ENCODE measurements at places on chromosomes 7 and 10.
A peak's percentile ranks its signal among the peaks of the same experiment; 100 is the strongest.

DNA sequence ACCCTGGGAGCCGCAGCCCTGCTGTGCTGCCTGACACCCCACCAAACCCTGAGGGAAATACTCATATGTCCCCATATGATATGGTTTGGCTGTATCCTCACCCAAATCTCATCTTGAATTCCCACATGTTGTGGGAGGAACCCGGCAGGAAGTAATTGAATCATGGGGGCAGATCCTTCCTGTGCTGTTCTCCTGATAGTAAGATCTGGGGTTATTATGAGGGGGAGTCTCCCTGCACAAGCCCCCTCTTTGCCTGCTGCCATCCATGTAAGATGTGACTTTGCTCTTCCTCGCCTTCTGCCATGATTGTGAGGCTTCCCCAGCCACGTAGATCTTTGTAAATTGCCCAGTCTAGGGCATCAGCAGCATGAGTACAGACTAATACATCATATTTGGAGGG is 68.7 kb downstream of the RGS10 start:
- no peak for DNase-seq

DNA sequence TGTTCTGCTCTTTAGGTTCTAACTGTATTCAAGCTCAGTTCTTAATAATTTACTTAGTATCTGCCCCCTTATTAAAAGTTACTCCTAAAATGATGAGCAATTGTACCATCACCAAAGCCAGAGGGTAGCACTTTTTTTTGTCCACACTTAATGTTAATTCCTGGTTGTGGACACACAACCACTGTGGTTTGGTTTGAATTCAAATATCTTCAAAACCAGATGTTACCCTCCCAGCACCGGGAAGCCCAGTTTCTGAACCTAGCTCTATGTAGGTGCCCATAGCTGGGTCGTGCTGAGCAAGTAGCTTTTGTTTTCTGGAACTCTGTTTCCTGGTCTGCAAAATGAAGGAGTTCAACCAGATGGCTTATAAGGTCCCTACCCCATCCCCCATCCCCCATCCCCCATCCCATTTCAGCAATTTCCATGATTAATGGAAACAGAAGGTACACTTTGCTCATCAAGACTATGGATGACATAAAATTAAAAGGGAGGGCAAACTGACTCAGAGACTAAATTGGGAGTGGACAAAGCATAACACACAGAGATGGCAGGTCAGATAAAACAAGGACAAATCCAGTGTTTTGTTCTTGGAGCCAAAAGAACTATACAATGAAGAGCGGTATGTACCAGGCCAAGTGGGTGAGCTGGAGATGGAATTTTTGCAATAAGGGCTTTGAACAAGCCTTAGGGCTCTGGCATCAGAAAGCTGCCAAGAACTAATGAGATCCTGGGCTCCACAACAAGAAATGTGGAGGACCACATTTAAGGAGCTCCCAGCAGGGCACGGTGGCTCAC is 56.7 kb downstream of the DLG5 start:
- DNase-seq: no peak

- DNase-seq: no peak
Measured at GRCh38 chr7:46281071-46281470, 360.0 kb upstream of the IGFBP3 start.

- no peak for DNase-seq
Measured at GRCh38 chr7:130926001-130926691, 192.1 kb upstream of the KLF14 start.

GRCh38 chr10:101224910-101225823 is 4.1 kb downstream of the LBX1 start:
- DNase-seq: no peak

- DNase-seq: no peak
Measured at GRCh38 chr7:85498031-85498430, 311.2 kb upstream of the SEMA3D start.

DNA sequence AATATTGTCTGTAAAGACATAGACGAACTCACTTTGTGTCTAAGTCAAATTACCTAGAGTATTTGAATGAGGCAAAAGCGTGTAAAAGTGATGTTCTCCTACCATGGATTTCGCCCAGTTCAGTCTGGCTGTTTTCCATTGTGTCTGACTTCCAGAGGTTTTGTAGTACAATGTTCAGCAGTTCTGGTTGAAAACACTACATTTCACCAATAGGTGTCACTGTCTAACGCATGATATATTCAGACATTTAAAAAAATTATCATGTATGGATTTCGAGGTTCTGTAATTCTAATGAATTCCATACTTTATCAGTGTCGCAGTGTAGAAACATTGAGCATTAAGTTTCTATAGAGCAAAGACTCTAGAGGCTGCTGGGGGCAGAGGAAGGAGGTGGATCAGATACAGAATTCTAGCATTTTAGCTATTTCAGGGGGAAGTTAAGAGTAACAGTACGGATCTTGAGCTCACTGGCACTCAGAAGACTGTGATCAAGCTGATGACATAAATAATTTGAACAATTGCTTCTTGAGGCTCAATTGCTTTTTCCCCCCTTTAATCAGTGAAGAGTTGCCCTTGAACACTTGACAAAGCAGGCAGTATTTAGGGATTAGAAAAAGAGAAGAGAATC is 196.9 kb upstream of the RHOBTB1 start:
- DNase-seq: no peak

DNA sequence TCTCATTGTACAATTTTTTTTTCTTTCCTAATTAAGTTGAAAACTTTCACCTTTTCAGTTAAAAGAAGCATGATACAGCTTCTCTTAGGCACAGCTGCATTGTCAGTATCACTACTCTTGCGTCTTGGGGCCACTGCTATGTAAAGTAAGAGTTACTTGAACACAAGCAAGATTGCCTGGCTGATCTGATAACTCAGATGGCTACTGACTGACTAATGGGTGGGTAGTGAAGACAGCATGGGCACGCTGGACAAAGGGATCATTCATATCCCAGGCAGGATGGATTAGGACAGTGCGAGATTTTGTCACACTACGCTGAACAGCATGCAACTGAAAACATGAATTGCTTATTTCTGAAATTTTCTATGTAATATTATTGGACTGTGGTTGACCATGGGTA is 11.6 kb upstream of the ADAMTS14 start:
- no peak for DNase-seq

GRCh38 chr10:52741851-52742250 is 30.7 kb downstream of the MBL2 start:
- DNase-seq: no peak

DNA sequence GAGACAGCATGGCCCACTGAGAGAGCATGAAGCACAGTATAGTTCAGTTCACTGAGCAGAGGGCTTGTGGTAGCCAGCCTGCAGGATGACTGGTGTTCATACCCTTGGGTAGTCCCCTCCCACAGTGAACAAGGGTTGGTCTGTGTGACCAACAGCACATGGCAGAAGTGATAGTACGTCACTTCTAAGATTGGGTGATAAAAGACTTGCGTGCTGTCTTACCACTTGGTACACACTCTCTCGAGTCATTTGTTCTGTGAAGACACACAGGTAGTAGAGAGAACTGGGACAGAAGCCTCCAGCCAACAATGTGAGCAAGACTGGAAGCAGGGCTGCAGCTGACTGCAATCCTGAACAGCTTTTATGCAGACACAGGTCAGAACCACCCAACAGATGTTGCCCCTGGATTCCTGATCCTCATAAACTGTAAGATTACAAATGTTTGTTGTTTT is 14.6 kb downstream of the EPC1 start:
- DNase-seq: peak; percentile 34

- DNase-seq: no peak
Measured at GRCh38 chr7:152868122-152869040, 108.8 kb downstream of the ACTR3B start.

GRCh38 chr10:5314840-5315239 is 49.9 kb upstream of the UCN3 start:
- no peak for DNase-seq

- no peak for DNase-seq
Measured at GRCh38 chr7:47478017-47478344, 103.9 kb downstream of the TNS3 start.

DNA sequence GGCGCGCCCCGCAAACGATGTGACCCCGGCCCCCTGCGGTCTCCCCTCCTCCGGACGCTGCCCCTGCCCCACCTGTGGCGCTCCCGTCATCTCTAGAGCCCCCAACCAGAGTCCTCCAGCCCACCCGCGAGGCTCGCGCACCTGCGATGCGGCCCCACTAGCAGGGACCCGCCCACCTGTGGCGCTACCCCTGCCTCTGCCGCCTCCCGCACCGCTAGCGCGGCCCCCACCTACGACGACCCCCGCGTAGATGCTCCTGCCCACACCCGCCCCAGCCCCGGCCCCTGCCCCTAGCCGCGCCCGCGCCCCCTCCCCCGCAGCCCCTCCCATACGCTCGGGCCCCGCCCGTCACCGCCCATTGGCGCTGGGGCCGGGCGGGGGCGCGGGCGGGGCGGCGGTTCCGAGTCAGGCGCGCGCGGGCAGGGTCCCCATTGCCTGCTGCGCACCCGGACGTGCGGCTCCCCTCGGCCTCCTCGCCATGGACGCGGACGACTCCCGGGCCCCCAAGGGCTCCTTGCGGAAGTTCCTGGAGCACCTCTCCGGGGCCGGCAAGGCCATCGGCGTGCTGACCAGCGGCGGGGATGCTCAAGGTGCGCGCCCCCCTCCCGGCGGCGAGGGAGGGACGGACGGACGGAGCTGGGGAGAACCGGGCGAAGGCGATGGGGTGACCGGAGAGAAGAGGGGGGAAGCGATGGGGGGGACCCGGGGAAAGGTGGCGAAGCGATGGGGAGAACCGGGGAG is at the start of gene PFKP:
PFKP (plus strand) TSS at position 431 of the 741 bp plus-strand sequence; CDS start at position 479, 48 bp downstream.
- DNase-seq: peak; percentile 47

DNA sequence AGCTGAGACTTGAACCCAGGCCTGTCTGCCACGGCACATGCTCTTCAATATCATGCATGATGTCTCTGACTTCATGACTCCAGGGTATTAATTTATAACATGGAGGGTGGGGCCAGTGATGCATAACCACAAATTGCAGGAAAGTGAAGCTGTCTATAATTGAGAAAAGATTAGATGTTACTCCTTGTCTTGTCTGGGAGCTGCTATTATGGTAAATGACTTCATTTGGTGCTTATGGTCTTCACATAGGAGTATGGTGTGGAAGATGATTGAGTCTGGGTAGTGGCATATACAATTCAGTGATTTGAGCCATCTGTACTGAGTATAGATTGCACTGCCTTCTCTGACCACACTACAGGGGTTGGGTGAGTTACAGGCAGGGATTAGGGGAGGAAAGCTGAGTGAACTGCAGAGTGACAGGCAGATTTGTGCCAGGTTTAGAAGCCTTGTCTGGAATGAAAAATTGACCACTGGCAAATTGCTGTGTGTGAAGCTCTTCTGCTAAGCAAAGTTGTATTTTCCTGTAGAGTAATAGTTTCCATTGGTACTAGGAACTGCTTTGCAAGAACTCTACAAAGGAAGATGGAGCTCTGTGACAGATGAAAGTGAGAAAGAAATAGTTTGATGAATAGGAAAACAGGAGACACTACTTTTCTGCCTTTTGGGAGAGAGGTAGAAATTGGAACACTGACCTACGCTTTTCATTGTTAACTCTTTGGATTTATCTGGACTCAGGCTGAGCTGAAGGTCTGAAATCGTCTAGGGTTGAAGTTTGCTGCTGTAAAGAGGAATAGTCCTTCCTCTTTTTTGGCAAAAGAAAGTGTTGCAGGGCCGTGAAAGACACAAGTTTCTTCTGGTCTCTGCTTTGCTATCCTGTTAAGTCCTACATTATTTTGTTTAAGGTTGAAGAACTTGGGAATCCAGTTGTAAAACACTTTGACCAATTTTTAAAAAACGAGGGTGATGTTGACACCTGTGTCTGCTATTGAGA is 2.7 kb downstream of the SND1 start:
- no peak for DNase-seq

DNA sequence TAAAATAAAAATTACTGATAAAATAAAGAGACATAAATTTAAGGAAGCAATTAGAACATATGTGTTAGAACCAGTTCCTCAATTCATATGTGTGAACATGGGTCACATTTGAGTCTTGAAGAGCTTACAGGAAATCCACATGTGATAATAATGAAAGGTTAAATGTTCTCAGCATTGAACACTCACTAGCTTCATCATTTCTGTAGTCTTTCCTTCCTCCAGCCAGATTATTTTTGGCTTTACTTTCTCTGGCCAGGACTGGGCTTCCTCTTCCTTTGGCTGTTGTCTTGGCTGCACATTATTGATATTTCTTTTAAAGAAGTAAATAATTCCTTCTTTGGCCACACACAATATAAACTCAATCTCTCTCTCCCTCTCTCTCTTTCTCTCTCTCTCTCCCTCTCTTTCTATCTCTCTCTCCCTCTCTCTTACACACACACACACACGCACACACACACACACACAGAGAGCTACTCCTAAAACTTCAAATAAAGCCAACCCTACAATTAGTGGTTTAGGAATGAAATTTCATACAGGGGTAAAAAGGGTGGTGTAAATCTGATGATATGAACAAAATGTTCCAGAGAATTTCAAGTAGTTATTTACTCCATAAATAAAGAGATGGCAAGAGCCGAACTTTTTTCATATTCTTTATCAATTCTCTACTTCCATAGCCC is 171.2 kb downstream of the REEP3 start:
- no peak for DNase-seq

- DNase-seq: no peak
Measured at GRCh38 chr10:30231071-30231652, 117.9 kb downstream of the MTPAP start.

- no peak for DNase-seq
Measured at GRCh38 chr10:117461766-117462423, 80.7 kb upstream of the EMX2 start.

- no peak for DNase-seq
Measured at GRCh38 chr10:77485847-77486246, 151.8 kb downstream of the KCNMA1 start.

DNA sequence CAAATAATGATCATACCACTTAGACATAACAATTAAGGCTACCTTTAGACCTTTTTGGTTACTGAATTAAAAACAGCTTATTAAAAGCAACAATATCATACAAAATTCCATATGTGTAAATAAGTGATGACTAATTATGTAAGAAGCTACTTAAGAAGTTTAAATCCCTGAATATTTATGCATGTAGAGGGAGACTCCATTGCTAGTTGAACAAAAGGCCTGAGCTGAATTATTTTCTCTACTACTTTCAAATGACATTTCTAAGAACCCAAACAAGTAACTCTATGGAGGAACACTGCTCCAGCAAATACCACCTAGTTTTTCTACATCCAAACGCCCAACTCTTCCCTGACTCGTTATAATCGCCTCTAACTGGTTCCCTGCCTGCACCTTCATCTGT is 31.5 kb downstream of the EPC1 start:
- DNase-seq: no peak

DNA sequence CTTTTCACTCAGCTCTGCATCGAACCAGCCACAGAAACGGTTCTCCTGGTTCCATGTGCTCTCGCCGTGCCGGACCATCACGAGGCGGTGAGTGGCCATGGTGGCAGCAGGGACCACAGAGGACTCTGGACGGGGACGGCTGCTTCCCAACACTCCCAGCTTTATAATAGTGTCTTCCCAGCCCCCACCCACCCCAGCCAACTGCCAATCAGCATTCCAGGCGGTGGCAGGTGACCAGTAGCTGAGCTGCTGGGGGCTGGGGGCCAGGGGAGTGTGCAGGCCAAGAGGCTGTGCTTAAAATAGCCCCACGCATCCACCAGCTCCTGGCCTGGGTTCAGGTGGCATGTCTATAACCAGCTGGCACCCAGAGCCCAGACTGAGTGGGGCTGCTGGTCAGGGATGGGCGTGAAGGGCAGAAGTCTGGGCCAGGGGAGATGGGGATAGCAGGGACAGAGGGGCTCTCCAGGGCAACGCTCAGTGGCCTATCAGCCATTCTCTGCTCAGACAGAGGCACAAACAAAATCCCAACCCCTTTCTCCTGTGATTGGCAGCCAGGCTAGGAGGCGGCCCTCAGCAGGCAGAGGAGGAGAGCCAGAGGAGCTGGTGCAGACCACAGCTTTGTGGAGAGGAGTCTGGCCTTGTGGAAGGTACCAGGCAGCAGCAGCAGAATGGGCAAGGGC is at the start of gene PGAM2:
PGAM2 (minus strand) TSS at position 137 of the 680 bp plus-strand sequence; CDS start at position 99, 38 bp downstream.
- no peak for DNase-seq

- no peak for DNase-seq
Measured at GRCh38 chr10:78623578-78624215, 445.1 kb upstream of the ZMIZ1 start.
